A172 (cell line): ENCODE measurements at places on chromosomes 16 and 17. TPM values are rescaled to one million over a fixed set of nuclear protein-coding genes. Genes with fewer than 3 reads are reported as not detected.

DNA sequence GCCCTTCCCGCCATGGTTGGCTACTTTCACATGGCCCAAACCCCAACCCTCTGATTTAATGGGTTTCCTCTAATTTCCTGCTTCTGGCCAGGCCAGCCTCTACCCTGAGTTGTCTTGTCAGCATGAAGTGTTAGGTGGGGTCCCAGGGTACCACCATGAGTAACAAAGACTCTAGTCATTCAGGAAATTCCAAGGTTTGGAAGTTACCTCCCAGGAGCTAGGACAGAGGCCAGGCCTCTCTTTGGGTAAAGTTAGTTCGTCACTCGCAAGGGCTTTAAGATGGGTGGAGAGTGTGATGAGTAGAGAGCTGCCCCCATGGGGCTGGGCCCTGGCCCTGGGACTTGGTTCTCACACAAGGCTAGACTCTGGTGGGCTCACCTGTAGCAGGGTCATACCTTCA lies 54.6 kb downstream of the PLD6 start:
- DNase-seq, result peak; percentile 82

DNA sequence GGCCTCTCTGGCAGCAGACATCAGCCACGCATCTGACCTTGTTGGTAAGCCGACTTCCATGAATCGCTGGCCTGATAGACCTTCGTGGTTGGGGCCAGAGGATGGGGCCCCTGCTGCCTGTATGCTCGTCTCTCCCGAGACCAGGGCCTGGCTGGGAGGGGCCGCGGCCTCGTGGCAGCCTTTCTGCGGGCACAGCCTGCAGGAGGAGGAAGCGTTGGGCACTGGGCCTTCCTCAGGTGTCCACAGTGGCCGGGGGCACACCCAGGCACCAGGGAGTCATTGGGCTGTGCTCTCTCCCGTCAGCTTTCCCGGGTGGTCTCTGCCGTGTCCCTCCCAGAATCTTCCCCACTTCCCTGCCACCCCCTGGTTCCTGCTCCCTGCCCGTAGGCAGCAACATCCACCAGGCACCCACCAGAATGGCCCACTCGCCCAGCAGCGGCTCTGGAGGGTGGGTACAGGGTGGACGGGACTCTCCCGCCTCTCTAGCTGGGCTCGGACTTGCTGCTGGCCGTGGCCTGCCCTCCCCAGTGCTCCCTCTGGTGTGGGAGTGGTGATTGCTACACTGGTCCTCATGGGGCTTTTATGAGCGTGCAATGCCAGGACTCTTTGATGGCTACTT lies 6.3 kb downstream of the E4F1 start:
- no peak for DNase-seq

DNA sequence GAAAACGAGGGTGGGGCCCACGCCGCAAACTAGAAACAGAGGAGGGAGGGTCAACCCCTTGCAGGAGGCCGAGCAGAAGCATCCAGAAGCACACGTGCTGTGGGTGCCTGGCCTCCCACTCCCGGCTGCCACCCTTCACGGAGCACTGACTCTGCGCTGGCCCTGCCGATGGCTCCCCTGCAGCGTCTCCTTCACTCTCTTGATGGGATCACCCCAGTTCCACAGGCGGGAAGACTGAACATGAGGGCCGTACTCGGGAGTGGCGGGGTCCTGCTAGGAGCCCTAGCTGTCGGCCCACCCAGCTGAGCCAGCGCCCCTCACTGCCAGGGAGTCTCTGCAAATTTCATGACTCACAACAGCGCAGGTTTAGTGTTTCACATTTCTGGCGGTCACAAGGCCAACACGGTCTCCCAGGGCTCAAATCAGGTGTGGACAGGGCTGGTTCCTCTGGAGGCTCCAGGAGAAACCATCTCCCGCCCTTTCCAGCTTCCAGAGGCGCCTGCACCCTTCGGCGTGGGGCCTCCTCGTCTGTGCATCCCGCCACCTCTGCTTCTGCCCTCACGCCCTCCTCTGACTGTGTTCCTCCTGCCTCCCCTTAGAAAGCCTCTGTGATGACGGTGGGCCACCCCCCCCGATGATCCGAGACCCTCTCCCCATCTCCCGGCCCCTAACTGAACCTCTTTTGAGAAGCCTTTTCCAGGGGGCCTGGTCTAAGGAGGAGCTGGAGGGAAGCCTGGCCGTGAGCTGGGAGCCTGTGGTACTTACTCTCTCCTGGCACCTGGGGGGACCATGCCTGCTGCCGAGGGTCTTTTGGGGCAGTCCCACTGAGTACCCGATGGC lies 2.0 kb downstream of the PTX4 start:
- DNase-seq, result no peak

- DNase-seq, result no peak
These were observed 748.4 kb downstream of the MAF start for GRCh38 chr16:78852081-78852635.

Gene NPIPA3
- total RNA-seq, result 0.50 and 0.72 TPM in 2 replicates

Gene WSCD1
- total RNA-seq, result 0.57 TPM in 1 of 2 replicates, not detected in the other

- peak; percentile 32 for DNase-seq
These were observed 64.1 kb upstream of the CACNG4 start for GRCh38 chr17:66900126-66901010.

DNA sequence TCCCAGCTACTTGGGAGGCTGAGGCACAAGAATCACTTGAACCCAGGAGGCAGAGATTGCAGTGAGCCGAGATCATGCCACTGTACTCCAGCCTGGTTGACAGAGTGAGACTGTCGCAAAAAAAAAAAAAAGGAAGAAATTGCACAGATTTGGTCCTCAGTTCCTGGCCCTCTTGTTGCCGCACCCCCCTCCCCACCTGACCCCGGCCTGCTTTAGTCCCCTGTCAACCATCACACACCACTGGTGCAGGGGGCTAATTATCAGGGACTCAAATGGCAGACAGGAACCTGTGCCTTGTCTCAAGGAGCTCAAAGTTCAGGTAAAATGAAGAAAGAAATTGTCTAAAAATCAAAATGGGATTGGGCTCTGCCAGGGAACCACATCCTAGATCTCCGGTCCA lies 28.1 kb downstream of the NGFR start:
- DNase-seq, result no peak

DNA sequence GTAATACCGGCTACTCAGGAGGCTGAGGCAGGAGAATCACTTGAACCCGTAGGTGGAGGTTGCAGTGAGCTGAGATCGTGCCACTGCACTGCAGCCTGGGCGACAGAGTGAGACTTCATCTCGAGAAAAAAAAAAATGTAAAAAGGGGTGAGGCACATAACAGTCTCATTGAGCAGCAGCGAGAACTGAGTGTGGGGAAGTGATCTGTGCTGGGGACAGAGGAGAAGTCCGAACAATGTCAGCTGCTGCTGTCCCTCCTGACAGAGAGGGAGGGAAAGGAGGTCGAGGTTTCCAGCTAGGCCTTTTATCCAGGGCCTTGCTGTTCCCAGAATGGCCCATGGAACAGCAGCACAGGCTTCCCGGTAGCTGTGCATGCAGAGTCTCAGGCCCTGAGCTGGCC lies 14.0 kb downstream of the C16orf74 start:
- DNase-seq, result no peak

Gene NXPH3
- total RNA-seq, result 0.12 and 0.24 TPM in 2 replicates

Gene TUBB3
- total RNA-seq, result 743 and 810 TPM in 2 replicates

Gene CBLN1
- not detected in 2 replicates for total RNA-seq

GRCh38 chr17:40361063-40361924 lies 3.2 kb downstream of the GJD3 start:
- no peak for DNase-seq

GRCh38 chr16:54504372-54504771 lies 217.8 kb upstream of the IRX3 start:
- DNase-seq, result no peak

Gene MNT
- 4.3 and 9.1 TPM in 2 replicates for total RNA-seq
